ENCODE measurements at places on chromosomes 3 and 15.

- DNase-seq = no peak
Observed at GRCh38 chr3:11569156-11569741, 74.5 kb downstream of the VGLL4 start.

GRCh38 chr3:25053360-25053759 lies 374.7 kb upstream of the RARB start:
- DNase-seq = no peak

DNA sequence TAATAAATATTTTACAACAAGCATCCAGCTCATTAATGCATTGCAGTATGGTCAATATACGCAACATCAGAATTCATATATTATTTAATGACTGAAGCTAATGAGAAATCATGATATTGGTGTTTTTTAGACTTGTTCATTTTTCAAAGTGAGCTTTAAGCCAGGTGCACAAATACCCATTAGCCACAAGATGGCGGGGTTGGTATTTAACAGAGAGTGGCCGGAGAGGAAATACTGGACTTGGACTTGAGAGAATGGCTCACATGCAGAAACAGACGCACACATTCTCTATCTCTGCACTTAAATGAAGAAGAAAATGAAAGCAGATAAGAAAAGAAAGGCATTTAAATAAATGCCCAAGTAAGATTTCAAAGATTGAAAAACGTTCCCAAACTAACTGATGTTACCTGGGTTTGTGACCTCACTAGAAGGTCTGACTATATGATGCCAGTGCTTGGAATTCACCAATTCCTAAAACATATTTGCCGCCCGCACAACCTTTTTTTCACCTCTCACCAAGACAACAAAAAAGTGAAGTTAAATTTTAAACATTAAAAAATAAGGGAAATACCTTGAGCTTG lies 21.2 kb upstream of the CRBN start:
- no peak for DNase-seq

GRCh38 chr15:68410466-68411342 lies 21.3 kb downstream of the ITGA11 start:
- DNase-seq = no peak

GRCh38 chr3:107919239-107919638 lies 171.6 kb downstream of the CD47 start:
- no peak for DNase-seq

DNA sequence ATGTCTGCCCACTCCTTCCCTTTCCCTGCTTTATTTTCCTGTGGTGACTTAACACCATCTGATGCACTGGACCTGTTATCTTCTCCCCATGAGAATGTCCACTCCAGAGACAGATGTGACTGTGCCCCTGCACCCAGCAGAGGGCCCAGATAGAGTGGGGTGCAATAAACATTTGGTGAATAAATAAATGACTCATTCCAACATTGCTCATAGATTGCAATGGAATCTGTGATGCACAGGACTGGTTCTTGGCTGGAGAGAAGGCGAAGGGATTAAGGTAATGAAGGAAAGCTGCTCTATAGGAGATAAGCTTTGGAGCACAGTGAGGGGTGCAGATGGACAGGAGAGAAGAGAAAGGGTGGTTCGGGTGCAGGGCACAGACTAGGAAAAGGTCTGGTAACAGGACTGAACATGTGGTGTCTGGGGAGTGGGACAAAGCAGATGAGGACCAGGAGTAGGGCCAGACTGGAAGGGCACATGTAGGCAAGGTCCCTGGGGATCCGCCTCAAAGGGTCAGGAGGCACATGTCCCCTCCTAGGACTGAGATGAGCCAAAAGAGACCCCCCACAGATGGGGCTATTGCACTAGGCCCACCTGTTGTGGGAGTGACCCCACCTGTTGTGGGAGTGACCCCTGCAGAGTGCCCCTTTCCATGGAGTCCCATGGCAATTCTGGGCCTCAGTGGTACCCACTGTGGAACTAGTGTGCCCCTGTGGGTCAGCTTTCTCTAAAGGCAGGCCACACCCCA lies 17.5 kb upstream of the POC1A start:
- DNase-seq = no peak

DNA sequence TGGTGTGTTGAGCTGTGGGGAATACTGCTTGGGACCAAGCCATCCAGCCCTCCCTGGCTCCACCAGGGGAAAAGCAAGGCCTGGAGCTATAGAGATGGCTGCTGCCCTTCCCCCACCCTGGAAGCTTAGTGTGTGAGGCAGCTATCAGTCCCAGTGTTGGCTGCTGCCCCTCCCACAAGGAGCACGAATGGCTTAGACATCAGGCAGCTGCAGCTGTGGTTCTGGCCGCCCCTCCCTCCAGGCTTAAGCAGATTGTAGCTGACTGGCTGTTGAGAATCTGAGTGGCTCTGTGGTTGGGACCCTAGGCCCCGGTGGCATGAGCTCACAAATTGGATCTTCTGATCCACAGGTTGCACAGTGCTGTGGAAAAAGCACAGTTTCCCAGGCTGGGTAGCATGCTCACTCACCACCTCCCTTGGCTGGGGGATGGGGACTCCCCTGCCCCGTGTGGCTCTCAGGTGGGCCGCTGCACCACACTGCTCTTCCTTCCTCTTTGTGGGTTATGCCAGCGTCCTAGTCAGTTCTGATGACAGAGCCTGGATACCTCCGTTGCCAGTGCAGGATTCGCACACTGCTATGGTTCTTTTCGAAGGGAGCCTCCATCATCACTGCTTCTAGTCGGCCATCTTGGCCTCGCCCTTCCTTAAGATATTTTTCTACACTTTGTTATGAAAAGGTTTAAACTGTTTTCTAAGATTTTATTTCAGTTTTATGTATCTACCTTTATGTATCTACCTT lies 21.2 kb upstream of the SUCNR1 start:
- no peak for DNase-seq

DNA sequence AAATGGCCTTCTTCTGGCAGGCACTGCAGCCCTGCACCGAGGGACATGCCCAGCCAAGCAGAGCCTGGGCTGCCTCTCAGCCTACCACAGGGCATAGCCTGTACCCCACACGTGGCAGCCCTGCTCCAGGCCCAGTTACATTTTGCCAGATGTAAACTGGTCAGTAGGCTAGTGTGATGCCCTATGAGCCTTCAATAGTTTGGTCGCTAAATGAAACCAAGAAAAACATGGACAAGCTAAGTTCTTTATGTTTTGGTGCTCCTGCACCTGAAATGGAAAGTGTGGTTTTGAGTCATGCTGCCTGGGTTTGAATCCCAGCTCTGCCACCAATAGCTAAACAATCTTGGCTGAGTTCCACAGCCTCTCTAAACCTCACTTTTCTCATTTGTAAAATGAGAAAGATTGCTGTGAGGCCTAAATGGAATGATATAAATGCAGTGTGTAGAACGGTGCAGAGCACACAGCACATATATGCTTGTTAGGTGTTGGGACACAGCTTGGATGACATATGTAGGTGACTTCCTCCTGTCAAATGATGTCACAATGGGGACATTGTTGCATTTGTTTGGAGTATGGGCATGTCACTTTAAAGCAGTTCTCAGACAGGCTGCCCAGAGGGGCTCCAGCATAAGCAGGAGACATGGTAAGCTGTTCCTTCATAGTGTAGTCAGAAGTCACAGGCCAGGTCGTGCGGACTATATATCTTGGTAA lies 57.4 kb downstream of the ZBTB38 start:
- no peak for DNase-seq

DNA sequence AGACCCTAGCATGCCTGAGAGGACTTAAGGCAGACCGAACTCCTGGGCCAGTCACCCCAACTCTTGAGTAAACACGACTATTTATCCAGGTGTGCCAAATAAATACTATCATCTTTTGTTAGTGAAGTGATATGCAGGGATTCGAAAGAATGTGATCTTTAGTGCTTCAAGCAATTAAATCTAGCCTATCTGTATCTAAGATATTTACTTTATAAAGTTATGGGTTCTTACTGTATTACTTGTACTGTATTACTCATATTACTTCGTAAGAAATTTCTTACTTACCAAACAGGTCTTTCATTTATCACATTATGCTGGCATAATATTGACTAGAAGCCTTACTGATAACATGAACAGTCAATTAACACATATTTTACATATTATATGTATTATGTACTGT lies 211.6 kb upstream of the NECTIN3 start:
- no peak for DNase-seq

GRCh38 chr3:48155122-48155521 lies 33.1 kb downstream of the CDC25A start:
- no peak for DNase-seq

- no peak for DNase-seq
Observed at GRCh38 chr3:157111518-157111917, 48.4 kb downstream of the CCNL1 start.

Measured in GM12892 (cell line).